Activated T-cell treated with anti-CD3 and anti-CD28 coated beads, Interleukin-2, amount 50 U/mL, for 4 hours (primary cell): ENCODE measurements at places on chromosomes 12 and 14.

DNA sequence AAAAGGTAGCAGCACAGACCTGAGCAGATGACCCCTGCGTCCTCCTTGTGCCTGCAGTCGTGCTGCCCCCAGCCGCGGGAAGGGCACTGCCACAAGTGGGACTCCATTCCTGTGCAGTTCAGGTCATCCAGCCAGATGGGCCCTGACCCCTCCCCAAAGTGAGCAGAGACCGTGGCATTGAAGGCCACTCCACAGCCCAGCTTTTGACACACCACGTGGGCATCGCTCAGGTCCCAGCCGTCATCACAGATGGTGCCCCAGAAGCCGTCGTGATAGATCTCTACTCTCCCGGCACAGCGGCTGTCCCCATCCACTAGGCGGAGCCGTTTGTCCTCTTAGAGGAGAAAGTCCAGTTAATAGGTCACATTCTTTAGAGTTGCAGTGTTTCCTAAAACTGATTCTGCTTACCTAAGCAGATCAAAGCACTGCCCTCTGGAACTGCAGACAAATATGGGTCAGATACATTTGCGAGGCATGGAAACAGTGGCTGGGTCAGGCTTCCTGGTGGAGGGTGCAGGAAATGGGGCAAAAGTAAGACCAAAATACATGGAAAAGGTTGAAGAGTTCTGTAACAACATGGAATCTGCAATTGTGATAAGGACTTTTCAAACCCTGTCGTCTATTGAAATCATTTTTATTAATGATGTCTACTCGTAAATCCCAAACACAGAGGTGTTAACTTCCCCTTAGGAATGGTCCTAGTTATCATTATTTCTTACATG, 69.4 kb downstream of the CD163L1 start:
- no peak for DNase-seq

DNA sequence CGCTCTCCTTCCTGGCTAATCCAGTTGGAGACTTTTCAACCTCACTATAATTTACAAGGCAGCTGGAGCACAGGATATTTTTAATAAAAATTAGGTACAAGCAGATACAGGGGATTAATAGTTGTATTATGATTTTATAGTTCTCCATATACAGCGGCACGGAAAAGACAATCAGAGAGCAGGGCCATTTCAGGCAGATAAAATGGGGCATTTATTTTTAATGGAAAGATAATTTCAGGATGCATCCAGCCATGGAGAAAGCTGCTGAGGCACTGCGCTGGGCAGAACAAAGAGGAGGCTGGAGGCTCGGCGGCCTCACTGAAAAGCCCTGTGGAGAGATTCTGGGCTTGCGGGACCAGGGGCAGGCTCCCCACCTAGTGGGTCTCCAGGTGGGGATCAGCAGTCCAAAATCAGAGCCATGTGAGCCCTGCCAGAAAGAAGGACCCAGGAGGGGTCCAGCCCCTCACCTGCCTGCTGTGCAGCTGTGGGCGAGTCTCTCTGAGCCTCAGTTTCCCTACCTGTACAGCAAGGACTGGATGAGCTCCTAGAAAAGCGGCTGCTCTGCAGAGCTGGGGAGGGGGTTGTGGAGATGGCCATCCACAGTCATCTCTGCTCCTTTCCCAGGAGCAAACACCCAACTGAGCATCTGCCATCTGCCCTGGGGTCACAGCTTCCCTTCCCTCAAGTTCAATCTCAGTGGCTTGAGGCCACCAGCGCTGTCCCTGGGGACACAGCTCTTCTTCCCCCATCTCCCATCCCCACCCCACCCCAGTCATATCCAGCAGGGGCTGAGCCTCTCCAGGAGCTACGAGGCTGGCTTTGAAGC, 23.9 kb upstream of the C14orf180 start:
- no peak for DNase-seq

- no peak for DNase-seq
Measured at GRCh38 chr12:65945457-65945856, 121.2 kb downstream of the HMGA2 start.

DNA sequence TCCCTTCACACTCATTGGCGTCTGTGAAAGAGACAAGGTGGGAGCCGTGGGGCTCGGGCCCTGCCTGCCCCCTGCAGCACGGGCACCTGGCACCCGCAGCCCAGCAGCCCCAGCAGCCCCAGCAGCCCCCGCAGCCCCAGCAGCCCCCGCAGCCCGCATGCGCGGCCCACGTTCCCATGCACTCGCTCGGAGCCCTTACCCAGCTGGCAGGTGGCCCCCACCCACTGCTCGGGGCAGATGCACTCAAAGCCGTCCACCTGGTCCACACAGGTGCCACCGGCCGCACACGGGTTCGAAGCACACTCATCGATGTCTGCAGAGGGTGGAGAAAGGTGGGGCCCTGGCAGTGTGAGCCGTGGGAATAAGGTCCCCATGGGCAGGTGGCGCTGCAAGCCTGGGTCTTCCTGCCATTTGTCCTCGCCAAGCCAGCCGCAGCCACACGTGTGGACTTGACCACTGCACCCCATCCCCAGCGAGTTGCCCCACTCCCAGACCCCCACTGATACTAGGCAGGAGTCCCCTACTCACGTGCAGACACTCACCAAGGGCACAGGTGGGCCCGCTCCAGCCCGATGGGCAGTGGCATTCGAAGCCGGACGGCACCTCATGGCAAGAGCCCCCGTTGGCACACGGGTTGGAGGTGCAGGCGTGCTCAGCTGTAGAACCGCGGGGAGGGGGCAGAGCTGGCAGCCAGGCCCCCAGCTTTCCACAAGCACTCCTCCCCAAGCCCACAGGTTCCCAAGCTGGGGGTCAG, 17.3 kb downstream of the JAG2 start:
- DNase-seq, result no peak

GRCh38 chr12:110531741-110532333, 29.7 kb downstream of the RAD9B start:
- DNase-seq, result no peak

- DNase-seq, result no peak
Measured at GRCh38 chr12:53425515-53426150, 2.0 kb downstream of the AMHR2 start.

- DNase-seq, result no peak
Measured at GRCh38 chr12:61701471-61701870, 558.7 kb upstream of the USP15 start.

DNA sequence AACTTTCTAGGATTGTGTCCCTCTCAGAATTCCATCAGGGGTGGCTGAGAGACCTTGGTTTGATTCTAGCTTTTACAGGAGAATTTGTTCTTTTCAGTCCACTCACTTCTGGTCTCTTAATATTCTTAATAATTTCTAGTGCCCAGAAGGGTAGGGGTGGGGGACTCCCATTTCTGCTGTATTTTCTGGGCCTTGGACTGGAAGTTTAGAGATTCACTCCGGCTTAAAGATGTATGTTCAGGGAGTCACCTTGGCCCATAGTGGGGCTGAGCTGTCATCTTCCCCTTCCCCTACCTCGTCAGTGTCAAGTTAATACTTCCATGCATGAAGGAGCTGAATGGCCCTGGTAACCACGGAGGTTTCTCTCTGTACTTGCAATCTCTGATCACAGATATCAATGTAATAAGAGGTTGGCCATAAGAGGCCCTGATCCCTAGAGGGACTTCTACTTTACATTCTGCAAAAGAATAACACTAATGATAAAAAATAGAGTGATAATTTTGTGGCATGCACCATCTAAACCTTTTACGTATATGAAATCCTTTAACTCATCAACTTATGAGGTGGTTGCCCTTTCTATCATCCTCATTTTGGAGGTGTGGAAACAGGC, 6.7 kb downstream of the KRT81 start:
- no peak for DNase-seq

DNA sequence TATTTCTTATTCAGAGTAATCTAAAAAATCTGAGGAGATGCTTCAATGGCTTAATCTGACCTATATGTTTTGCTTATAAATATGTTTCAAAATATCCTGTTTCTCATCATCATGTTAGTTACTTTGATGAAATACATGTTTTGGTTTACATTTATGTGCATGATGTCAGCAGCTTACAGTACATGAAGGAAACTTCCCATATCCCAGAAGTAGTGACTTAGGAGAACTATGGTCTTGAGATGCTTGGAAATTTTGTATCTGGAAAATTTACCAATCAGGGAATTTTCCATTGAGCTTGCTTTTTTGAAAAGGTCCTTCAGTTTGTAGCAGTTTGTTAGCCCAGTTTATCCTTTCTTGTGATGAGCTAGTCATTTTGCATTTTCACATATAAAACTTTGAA, 73.3 kb downstream of the RASSF8 start:
- no peak for DNase-seq

GRCh38 chr14:68603533-68604360, 189.1 kb downstream of the ZFP36L1 start:
- no peak for DNase-seq

DNA sequence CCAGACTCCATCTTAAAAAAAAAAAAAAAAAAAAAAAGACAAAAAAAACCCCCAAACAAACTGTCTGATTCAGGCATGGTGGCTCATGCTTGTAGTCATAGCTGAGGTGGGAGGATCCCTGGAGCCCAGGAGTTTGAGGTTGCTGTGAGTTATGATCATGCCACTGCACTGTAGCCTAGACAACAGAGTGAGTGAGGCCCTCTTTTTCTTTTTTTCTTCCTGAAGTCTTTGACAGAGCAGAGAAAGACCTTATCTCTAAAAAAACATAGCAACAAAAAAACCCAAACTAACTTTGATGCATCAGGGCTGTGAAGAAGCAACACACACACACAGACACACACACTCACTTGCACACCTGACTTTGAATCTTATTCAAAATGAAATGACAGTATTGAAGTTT, 7.7 kb upstream of the AMN1 start:
- peak; percentile 60 for DNase-seq

DNA sequence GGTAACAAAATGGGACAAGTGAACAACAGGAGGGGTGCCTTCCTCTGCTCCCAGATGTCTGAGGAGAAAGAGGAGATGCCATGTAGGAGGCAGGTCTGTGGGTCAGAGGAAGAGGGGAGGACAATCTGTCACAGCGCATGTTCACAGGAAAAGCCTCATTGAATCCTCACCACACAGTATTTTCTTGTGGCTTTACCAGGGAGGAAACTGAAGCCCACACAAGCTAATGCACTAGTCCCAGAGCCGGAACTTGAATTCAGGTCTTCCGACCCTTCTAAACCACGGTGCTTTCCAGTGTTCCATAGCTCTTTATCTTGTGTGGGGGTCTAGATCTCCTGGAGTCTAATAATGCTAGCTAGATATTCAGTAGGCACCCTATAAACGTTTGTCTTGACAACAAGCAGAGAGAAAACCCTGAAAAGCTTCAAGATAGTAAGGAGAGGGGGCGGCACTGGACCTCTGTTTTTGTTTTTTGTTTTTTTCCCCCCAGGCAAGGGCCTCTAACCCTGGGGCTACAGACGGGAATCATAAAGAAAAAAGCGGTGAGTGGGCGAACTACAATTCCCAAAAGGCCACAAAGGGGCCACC, 371 bp upstream of the SHMT2 start:
- DNase-seq, result no peak

GRCh38 chr12:79659961-79660431, 30.8 kb downstream of the PAWR start:
- no peak for DNase-seq

- no peak for DNase-seq
Measured at GRCh38 chr12:82648259-82648909, 38.3 kb upstream of the TMTC2 start.

GRCh38 chr12:5592310-5592709, 160.4 kb downstream of the NTF3 start:
- DNase-seq, result no peak

DNA sequence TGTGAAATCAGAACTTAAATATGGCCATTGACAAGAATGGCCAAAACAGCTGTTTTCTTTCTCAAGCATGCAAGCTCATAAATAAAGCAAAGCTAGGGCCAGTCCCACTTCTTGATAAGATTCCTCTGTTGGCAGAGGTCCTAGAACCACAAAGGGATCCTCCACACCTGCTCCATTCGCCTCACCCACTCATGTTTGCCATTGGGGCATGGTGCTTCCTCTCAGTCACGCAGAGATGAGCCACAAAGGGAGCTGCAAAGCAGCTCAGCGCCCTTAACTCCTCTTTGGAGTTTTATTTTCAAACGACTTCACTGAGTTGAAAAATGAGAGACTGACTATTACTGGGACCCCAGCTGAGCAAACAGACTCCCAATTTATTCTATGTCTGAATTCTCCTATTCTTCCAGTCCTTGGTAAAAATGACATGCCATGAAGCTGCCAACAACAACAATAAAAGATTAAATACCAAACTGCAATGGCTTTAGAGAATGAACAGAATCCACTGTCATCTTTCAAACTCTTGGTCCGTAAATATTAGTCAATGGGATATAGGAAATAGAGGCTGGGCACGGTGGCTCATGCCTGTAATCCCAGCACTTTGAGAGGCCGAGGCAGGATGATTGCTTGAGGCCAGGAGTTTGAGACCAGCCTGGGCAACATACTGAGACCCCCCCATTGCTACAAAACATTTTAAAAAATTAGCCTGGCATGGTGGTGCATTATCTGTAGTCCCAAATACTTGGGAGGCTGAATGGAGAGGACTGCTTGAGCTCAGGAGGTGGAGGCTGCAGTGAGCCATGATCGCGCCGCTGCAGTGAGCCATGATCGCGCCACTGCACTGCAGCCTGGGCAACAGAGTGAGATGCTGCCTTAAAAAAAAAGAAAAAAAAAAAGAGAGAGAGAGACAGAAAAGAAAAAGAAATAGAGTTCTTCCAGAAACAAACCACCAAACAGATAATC, 16.4 kb downstream of the MANSC1 start:
- no peak for DNase-seq

DNA sequence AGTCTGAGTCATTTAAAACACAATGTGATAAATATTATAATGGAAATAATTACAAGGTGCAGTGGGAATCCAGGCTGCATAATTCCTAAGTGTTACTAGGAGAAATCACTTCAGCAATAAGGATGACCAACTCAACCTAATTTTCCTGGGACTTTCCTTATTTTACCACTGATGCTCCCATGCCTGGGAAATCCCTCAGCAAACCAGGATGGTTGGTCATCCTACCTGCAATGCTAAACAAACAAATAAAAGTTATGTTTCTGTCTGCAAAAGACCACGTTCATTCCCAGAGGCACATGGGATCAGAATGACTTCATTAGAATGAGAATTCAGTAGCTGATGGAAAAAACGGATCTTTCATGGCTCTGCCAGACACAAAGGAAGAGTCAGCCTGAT, 130.8 kb upstream of the RAP1B start:
- DNase-seq, result no peak
